Stimulated activated CD4-positive, alpha-beta T cell treated with anti-CD3 and anti-CD28 coated beads, Interleukin-1b, Interleukin-23, amount 100 ng/mL, for 1 hour (primary cell): ENCODE measurements at places on chromosomes 4 and X.

GRCh38 chrX:18707426-18708049, at the start of gene PPEF1:
Gene PPEF1 (plus strand): TSS chrX:18707645. CDS start chrX:18707781, 136 bp downstream.
- DNase-seq = no peak

DNA sequence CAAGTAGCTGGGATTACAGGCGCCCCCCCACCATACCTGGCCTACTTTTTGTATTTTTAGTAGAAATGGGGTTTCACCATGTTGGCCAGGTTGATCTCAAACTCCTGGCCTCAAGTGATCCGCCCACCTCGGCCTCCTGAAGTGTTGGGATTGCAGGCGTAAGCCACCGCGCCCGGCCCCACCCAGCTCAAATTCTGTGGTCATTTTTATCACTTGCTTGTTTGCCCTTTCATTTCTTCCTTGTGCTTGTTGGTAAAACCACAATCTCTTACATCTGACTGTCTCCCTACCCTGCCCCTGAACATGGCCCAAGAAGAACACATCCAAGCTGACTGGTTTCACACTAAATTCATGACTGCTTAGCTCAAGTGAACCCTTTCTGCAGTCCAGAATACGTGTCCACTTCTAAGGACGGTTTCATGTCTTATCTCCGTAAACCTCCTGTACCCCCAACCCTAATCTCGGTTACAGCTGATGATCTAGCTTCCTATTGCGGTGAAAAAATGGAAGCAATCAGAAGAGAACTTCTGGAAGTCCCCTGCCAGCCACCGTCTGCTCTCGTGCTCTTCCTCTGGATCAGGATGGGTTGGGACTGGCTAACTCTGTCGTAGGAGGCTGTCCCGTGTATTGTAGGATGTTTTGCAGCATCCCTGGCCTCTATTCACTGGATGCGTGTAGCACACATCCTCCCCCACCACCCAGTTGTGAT, 5.4 kb upstream of the RS1 start:
- DNase-seq = no peak

GRCh38 chrX:153537526-153538295, 20.3 kb downstream of the ATP2B3 start:
- DNase-seq = no peak

GRCh38 chr4:125041372-125041930, 273.3 kb upstream of the FAT4 start:
- DNase-seq = no peak

DNA sequence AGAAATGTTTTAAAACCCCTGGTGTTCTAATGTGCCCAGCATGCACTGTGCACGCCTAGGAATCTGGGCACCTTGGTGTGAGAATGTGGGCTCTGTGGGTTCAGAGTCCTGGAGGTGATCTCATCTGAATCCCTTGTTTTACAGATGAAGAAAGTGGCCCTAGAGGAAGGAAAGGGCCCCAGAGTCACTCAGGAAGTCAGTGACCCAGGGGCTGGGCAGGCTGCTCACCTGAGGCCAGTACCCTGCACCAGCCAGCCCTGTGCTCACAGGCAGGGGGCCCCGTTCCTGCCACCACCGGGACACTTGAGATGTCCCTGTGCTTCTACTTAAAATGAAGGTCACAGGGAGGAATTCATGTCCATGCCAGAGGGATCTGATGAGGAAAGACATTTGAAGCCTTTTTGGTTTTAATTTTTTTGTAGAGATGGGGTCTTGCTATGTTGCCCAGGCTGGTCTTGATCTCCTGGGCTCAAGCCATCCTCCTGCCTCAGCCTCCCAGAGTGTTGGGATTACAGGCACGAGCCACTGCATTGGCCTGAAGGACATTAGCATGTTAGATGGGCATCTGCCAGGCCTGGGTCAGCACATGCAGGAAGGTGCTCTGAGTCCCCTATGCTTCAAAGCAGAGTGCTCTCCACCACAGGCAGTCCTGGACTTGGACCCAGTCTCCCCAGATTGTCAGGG, 7.4 kb upstream of the S100P start:
- no peak for DNase-seq

- no peak for DNase-seq
Measured at GRCh38 chr4:140330311-140330900, 43.0 kb upstream of the SCOC start.

GRCh38 chr4:6134612-6135220, 65.6 kb downstream of the JAKMIP1 start:
- DNase-seq = peak; percentile 8

GRCh38 chrX:40757058-40757457, 21.7 kb upstream of the MED14 start:
- DNase-seq = no peak

- no peak for DNase-seq
Measured at GRCh38 chr4:153141238-153141637, 63.0 kb upstream of the TRIM2 start.

DNA sequence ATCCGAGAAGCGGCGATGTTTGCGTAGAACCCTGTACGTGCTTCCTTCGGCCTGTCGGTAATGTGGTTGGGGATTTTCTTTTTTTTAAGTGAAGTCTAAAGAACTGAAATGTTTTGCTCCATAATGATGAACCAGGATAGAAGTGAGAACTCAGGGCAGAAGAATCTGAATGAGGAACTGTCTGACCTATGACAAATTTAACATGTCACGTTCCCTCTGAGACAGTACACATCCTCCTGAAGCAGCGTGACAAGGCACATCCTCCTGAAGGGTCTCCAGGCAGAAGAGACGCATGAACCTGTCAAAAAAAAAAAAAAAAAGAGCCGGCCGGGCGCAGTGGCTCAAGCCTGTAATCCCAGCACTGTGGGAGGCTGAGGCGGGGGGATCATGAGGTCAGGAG, 6.2 kb downstream of the CSF2RA start:
- DNase-seq = no peak

DNA sequence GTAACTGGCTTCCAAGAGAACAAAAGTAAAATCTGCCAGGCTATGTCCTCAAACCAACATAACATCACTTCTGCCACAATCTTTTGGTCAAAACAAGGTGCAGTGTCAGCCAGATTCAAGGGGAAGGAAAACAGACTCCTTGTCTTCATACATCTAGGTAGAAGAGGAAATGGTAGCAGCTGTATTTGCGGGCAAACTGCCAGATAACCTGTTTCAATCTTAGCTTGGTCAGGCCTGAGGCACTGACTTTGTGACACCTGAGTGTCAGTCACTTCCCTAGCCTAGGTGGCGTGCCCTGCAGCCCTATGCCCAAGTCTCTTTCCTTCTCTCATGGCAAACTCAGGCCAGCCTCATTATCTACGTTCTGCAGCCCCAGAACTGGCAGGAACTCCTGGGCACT, 146.2 kb upstream of the JADE1 start:
- DNase-seq = no peak

DNA sequence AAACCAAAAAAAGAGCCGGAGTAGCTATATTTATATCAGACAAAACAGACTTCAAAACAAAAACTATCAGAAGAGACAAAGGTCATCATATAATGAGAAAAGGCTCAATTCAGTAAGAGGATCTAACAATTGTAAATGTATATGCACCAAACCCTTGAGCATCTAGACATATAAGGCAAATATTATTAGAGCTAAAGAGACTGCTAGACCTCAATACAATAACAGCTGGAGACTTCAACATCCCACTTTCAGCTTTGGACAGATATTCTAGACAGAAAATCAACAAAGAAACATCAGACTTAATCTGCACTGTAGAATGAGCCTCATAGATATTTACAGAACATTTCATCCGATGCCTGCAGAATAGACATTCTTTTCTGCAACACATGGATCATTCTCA, 4.8 kb upstream of the PROM1 start:
- DNase-seq = no peak

DNA sequence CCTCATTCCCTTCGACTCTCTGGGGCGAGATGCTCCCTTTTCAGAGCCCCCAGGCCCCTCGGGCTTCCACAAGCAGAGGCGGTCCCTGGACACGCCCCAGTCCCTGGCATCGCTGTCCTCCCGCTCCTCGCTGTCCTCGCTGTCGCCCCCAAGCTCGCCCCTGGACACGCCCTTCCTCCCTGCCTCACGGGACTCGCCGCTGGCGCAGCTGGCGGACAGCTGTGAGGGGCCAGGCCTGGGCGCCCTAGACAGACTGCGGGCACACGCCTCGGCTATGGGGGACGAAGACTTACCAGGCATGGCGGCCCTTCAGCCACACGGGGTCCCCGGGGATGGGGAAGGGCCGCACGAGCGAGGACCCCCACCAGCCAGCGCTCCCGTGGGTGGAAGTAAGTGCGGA, 39.5 kb upstream of the CLCN4 start:
- no peak for DNase-seq

- DNase-seq = no peak
Measured at GRCh38 chr4:40912460-40913184, 162.9 kb downstream of the NSUN7 start.

DNA sequence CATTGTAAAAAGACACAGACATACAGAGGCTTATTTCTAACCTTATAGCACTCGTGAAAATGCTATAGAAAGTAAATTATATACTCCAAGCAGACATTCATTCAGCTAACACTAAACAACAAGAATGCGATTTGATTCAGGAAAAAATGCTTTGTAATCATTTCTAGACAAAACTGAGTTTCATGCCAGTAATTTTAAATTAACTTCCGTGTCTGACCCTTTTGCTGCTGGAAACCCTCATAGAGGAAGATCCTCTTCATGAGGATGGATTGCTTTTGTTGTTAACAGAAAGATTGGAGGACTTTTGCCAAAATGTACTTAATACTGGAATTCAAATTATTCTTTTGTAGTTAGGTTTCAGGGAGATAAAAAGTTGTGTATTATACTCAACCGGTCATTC, 43.3 kb downstream of the GUCY1A1 start:
- DNase-seq = no peak

DNA sequence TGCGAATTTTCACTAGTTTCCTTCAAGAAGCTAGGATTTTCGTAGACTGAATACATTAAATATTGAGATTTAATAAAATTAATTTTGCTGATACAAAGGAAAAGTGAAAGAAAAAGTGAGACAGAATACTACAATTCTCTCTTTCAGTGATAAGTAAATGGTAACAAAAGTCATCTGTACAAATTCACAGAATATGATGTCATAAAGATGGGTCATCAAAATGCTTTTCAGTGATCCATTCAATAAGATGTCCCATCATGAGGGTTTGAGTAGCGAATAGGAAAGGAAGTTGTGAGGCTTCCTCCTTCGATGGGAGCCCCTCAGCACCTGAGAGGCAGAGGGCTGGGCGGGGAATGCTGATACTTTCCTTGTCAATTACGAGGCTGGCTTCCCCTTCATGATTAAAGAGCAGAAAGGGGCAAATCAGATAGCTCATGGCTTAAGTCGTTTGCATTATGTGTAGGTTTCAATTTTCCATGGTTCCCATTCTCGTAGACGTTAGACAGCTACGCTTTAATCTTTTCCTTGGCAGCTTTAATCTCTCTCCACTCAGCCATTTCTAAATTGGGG, 108.8 kb upstream of the SORBS2 start:
- DNase-seq = no peak

- DNase-seq = no peak
Measured at GRCh38 chr4:101987623-101988243, 197.2 kb downstream of the BANK1 start.
